ENCODE measurements at places on chromosomes 5 and 9.

- no peak for DNase-seq
These were observed 36.3 kb upstream of the PLIN2 start for GRCh38 chr9:19163631-19164030.

- peak; percentile 57 for DNase-seq
These were observed 64.7 kb downstream of the CDC14B start for GRCh38 chr9:96554801-96555566.

GRCh38 chr5:146721073-146721815 is 157.3 kb downstream of the PPP2R2B start:
- no peak for DNase-seq

GRCh38 chr5:72248410-72248981 is 71.5 kb downstream of the MRPS27 start:
- DNase-seq = peak; percentile 93

- peak; percentile 97 for DNase-seq
These were observed 29.5 kb upstream of the LHFPL2 start for GRCh38 chr5:78677777-78678668.
